NCI-H1048 (cell line): ENCODE measurements at places on chromosomes 3 and 15.

DNA sequence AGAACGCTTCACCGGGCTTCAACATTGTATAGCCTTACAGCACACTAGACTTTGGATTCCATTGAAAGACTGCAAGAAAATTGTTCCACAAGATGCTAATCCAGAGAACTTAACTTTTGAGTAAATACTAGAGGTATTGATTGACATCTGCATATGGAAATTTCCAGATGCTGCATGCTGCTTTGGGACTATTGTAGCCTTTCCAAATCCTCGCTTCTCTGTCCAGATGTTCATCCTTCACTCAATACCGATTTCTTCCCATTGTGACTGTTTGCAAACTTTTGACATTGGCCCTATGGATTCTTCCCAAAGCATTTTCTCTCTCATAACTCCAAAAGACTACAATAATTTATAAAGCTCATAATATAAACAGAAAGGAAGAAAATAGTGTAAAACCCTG is 41.4 kb downstream of the COL6A6 start:
- no peak for DNase-seq

DNA sequence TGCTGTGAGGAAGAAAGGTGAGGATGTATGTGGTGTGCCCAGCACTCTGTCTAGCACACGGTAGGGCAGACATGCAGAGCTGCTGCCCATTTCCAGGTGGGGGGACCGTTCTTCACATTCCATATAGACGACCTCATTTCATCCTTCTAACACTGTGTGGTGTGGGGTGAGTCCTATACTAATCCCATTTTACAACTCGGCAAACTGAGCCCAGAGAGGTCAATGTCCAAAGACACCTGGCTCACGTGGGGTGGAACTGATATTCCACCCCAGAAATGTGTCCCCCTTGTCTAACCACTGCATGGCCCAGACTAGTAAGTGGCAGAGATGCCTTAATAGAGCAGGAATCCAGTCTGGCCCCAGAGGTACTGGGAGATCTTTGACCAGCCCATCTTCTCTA is 119.2 kb downstream of the FBLN2 start:
- DNase-seq, result no peak

DNA sequence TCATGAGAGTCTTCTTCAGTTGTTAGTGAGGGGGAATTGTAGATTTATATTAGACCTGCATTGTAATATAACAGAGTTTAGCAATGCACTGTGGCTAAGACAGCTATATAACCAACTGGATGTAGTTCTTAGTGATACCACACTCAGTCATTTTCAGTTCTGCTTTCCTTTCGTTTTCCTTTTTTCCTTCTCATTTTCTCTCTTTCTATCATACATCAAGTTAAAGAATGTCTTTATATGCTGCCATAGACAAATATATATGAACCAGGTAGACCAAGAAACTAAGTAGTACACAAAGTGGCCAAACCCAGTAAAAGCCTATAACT is 43.7 kb upstream of the CD47 start:
- DNase-seq, result no peak

- DNase-seq, result no peak
These were observed 165.0 kb upstream of the TLE3 start for GRCh38 chr15:70262591-70263274.

DNA sequence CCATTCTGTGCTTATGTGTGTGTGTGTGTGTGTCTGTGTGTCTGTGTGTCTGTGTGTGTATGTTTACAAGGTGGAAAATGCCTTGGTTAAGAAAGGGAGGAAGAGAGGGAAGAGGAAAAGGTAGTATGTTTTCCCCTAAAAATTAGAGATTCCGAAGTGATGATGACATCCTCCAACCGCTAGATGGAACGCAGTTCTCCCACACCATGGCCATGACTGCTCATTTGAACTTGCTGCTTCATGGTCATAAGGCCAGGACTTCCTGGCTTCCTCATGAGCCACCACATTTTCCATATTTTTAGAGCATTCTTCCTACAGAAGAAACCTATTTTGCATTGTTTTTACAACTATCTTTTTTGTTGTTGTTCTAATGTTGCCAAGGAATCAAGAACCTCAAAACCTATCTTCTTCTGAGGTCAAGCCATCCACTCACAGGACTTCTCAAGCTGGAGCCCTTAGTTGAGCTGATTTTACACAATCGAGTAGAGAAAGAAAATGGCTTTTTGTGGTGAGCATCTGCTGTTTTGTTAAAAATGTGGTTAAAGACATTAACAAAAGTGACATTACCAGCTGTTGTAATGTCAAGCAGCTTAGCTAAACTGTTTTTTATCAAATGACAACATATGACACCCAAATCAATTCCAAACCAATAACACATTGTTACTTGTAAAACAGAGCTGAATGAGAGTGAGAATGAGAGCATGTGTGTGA is 1091.0 kb downstream of the FHIT start:
- DNase-seq, result no peak

DNA sequence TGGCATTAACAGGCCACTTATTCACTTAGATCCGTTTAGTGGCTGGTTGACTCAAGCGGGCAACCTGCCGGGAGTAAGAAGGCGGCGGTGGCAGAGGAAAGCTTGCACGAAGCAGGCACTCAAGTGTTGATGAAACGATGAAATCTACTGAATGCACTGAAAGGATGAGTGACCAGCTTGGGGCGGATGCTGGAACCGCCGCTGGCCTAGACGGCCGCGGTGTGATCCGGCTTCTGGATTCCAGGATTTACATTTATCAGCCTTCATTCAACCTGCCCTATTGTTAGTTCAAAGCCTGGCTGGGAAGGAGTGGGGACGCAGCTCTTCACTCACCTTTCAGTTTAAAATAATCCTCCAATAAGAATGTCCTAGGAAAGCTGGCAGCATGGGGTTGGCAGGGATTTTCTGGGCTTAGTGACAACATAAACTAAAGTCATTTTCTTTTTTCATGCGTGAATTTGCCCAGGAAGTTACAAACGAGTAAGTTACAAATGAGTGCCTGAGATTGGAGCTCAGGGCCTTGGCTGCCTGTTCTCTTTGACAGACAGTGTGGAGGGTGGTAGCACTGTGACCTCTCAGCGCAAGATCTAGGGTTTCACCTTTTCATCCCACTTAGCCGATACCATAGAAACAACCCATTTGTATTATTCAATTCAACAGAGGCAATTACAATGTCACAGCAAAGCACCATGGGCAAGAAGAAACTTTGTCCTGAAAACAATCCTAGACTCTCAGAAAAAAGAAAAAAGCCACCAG is 1.1 kb upstream of the PLCH1 start:
- no peak for DNase-seq

DNA sequence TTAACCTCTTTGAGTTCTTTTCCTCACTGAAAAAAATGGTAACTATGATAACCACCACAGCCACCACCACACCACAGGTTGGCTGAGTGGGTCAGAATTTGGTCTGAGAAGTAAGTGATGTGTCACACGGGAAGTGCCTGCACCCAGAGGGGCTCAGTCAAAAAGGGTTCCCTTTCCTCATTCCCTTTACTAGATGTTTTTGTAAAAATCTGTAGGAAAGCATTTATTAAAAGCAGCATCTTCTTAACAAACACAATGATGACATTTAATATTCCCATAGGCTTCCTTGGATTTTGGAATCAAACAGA is 23.2 kb downstream of the CFAP92 start:
- no peak for DNase-seq

- DNase-seq, result no peak
These were observed 155.1 kb downstream of the MAGI1 start for GRCh38 chr3:65883613-65884012.

- DNase-seq, result no peak
These were observed 1219.2 kb downstream of the ZPLD1 start for GRCh38 chr3:103653996-103654395.

GRCh38 chr3:177603148-177603603 is 405.9 kb upstream of the TBL1XR1 start:
- DNase-seq, result no peak

- no peak for DNase-seq
These were observed 208.8 kb downstream of the ADAMTS17 start for GRCh38 chr15:100133001-100133400.

- DNase-seq, result no peak
These were observed 215.1 kb downstream of the ITPR1 start for GRCh38 chr3:4708230-4708629.

- no peak for DNase-seq
These were observed 965.9 kb upstream of the ROBO1 start for GRCh38 chr3:80733522-80734176.

- DNase-seq, result no peak
These were observed 264.6 kb downstream of the RORA start for GRCh38 chr15:60964527-60964926.

GRCh38 chr15:78909791-78910228 is 35.0 kb downstream of the CTSH start:
- DNase-seq, result no peak

DNA sequence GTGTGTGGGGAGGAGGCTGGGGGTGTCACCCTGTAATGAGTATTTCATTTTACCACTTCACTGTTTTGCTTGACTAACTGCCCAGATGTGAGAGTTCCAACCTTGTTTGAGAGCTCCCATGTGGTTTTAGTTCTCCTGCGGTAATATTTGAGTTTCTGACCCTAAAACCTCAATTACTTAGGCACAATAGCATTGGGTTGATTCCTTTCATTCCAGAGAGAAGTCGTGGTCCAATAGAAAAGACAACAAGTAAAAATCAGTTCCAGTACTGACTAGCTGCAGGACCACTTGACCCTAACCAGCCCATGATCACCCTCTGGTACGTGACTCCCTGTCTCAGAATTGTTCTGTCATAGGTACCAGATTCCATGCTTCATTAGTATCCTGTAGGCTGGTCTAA is 630.4 kb downstream of the CADM2 start:
- no peak for DNase-seq

- no peak for DNase-seq
These were observed 7.7 kb downstream of the PLSCR1 start for GRCh38 chr3:146536681-146537080.

- no peak for DNase-seq
These were observed 60.8 kb downstream of the TM4SF4 start for GRCh38 chr3:149535333-149535685.

DNA sequence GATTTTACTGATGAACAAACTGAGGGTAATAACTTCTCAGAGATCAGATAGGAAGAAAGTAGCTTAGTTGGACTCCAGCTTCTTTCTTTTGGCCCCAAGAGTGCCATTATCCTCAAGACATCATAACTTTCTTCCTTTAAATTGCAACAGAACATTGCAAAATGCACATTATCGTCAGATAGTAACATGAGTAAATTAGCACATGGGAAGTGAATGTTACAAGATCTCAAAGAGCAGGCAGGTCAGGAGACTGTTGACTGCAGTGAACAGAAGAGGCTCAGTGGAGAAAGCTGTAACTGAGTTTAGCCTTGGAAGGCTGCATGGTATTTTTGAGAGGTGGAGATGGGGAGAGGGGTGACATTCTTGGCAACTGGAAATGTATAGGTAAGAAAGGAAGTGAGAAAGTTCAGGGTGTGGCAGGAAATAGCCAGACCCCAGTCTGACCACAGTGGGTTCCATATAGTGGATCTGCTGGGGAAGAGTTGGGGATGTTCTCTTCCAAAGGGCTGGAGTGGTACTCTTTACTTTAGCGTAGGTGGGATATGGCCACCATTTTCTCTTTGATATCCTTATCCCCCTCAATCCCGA is 307.7 kb downstream of the RPLP1 start:
- DNase-seq, result no peak

GRCh38 chr3:98596541-98597500 is 3.4 kb upstream of the CPOX start:
- DNase-seq, result no peak

DNA sequence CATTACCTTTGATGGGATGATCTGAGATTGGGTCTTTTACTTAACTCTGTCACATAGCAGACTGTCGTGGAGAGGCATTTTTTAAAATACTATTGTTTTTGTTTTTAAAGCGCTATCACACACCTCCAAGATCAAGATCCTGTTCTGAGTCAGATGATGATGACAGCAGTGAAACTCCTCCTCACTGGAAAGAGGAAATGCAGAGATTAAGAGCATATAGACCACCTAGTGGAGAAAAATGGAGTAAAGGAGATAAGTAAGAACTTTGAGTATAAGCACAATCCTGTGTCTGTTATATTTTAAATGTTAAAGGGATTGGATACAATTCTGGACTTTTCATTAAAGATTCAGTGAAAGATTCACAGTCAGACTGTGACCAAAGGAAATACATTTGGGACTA is 18.4 kb upstream of the ZBTB47 start:
- no peak for DNase-seq
